Activated T-cell treated with anti-CD3 and anti-CD28 coated beads for 1 hour (primary cell): ENCODE measurements at places on chromosomes 2 and 18.

DNA sequence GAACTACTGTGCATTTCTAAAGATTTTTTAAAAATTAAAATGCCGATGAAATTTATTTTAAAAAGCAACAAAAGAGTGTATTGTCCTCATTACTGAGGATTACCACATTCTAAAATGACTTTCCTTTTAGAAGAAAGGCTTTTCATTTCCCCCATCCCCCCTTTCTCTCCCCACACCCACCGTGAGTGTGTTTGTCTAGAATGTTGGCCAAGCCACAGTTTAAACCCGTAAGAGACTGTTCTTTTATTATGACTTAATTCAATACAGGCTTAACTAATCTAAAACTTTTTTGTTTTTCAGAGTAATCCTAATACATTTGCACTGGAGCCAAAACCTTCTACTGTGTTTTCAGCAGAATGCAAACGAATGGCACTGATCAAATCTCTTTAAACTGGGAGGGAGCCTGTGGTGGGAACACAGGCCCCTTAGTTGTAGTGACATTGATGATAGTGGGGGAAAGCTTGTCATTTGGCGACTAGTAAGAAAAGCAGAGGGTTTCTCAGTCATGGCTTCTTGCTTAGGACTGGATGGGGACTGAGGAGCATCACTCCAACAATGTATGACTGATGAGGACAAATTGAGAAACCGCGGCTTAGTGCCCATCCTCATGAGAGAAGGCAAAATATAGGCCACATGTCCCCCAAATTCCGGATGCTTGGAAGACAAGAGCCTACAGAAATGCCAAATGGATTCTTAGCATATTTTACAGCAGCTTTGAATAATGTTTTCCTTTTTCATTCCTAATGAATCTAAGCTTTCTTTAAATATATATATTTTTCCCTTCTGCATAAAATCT, 154.0 kb upstream of the SMIM21 start:
- DNase-seq = no peak

DNA sequence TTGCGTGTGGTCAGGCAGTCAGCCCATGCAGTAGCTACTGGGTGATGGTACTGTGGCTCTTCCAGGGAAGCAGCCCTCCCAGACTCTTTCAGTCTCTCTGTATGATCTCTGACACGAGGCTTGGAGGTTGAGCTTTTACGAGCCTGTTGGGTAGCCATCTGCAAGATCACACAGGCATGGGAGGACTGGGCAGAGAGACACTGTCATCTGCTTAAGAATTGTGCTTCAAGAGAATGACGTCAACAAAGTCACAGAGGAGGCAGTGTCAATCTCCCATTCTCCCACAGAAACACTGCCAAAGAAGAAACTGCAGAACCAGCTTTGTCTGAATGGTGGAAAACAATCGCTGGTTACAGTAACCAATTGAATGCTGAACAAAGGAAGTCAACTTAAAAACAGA, 78.4 kb upstream of the MC2R start:
- no peak for DNase-seq

DNA sequence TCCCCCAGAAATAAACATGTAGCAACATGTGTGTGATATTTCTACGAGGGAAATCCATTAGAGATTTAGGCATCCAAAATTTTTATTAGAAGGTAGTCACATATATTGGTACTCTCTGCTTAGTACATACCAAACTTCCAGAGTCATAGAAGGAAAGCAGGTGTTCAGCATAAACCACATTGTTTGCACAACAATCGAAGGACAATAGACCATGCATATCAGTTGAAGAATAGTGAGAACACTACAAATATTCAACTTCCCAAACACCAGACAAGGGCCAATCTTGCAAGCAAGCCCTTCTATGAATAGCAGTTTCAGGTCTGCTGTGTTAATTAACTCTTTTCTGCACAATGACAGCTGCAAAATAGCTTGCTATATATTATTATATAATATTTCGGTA, 702.2 kb downstream of the ERBB4 start:
- no peak for DNase-seq

DNA sequence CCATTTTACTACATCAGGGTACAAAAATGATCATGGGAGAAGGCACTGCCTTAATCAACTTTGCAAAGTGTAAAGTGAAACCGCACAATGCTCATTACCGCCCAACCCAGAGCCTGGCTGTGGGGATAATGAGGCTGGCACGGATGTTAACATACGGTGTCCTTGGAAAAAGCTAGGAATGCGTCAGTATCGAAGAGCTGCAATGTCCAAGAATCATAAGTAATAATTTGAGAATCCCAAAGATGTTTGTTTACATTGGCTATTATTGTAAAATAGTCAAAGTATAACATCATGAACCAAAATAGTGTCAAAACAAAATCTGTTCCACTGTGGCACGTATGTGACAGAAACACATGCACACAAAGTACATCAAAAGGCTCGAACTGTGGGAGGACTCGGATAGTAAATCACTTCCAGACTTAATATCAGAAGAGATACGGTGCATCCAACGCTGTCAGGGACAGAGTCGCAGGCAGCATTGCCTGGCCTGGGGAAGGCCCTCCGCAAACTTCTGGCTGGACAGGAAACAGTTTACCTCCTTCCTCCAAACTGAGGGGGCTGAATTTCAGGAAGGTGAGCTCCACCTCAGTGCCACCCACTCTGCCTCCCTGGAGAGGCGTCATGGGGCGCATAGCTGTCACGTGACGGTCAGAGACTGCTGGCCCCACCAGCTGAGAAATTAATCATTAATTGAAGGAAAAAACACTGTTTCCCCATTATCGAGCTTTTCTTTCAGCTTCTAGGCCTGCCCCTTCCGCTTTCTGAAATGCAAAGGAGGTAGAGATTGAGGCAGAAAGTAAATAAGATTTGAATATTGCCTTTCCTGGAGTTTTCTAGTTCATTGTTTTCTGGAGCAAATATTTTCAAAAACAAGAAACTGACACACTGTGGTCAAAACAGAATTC, 1.8 kb upstream of the ID2 start:
- no peak for DNase-seq

DNA sequence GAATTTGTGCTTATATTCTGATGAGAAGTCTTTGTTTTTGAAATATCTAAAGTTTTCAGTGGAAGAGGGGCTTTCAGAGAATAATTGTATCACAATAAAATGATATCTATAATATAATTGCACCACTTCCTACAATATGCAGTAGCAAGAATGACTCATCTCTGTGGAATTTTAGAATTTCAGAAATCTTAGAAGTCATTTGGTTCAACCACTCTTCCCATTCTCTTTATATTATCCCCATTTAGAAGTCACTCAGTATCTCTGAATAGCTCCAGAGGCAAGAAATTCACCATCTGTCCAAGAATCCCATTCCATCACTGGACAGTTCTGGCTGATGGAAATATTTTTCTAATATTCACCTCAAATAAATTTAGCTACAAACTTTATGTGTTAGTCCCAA, 59.3 kb upstream of the CCDC68 start:
- DNase-seq = no peak

GRCh38 chr2:151802315-151802714, 25.9 kb downstream of the ARL5A start:
- no peak for DNase-seq

- DNase-seq = no peak
These were observed 25.6 kb upstream of the ATIC start for GRCh38 chr2:215286309-215286708.

DNA sequence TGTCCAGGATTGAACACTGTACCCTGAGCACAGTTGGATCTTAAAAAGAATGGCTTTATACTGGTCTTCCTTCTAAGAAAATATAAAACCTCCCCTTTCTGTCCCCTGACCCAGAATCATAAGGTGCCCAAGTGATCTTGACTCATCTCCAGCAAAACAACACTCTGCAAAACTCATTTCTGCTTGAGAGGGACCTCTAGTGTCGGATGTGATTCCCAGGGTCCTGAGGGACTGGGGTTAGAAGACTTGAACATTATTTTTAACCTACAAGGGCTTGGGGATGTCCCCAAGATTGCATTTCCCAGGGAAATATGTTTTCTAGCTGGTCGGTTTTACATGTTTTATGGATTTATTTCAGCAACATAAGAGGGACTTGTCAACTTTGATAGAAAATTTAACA, 1318.5 kb upstream of the CELF4 start:
- DNase-seq = no peak

GRCh38 chr2:85761512-85761944, 7.7 kb downstream of the ATOH8 start:
- DNase-seq = no peak

- no peak for DNase-seq
These were observed 171.6 kb downstream of the FIGN start for GRCh38 chr2:163564236-163564635.

- no peak for DNase-seq
These were observed 1.7 kb downstream of the D2HGDH start for GRCh38 chr2:241736111-241736510.

- DNase-seq = no peak
These were observed 199.2 kb downstream of the TFCP2L1 start for GRCh38 chr2:121085801-121086200.

GRCh38 chr2:39513641-39514094, 76.6 kb upstream of the MAP4K3 start:
- DNase-seq = no peak

- no peak for DNase-seq
These were observed 57.2 kb downstream of the RTP5 start for GRCh38 chr2:241926541-241927311.

DNA sequence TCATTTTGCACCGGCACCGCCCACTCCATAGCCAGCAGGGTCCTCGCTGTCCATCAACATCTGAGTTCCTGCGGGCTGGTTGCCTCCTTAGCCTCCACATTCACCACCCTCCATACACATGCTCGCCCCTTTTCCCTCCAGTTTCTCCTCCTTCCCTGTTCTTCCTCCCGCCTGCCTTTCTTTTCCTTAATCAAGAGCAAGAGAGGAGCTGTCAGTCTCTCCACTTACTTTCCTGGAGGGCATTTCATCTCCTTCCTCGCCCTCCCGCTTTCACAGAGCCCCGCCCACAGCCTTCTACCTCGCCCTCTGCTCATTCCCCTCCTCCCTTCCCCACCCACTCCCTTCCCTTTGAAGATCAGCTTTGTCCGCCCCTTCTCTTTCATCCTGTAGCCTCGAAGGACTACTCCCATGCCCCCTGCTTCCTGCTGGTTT, 13.8 kb upstream of the ZBTB7C start:
- no peak for DNase-seq

DNA sequence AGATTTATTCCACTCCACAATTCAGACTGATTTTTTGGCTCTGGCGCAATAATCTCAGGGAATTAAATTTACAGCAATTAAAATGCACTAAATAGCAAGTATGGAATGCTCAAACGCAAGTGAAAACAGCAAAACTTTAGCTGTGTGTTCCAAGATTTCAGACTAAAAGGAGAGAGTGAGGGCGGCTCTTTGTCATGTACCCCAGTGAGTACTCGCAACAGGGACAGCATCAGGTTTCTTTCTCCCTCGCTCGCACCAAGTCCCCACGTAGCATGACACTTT, 1.1 kb downstream of the ROCK2 start:
- DNase-seq = no peak

DNA sequence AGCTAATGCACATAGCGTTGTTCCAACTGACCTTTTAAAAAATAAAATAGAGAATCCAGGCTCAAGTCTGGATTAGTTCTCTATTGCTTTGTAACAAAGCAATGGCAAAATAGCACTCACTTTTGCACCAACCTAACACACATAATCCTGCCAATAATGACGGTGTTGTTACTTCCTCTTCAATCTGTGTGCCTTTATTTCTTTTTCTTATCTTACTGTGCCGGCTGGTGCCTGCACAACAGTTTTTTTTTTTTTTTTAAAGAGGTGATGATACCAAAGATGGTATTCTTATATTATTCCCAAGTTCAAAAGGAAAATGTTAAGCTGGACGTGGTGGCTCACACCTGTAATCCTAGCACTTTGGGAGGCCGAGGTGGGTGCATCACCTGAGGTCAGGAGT, 3.4 kb downstream of the PLB1 start:
- no peak for DNase-seq

DNA sequence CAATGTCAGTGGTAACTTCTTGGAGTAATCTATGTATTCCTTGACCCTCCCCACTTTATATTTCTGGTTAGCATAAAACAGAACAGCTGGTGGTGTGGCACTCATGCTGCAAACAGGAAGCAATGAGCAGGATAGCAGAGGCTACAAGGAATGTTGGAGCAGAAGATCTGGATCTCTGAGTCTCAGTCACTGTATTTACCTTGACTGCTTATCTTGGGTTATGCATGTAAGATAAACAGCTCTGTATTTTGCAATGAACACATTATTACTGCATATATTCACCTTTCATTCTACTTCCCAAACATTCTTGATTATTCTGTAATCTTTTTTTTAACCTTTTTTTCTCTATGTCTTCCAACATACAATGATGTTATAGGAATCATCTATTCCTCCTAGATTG, 977.9 kb upstream of the CNTNAP5 start:
- DNase-seq = no peak

GRCh38 chr2:56185582-56186046, 1.8 kb downstream of the CCDC85A start:
- DNase-seq = no peak

DNA sequence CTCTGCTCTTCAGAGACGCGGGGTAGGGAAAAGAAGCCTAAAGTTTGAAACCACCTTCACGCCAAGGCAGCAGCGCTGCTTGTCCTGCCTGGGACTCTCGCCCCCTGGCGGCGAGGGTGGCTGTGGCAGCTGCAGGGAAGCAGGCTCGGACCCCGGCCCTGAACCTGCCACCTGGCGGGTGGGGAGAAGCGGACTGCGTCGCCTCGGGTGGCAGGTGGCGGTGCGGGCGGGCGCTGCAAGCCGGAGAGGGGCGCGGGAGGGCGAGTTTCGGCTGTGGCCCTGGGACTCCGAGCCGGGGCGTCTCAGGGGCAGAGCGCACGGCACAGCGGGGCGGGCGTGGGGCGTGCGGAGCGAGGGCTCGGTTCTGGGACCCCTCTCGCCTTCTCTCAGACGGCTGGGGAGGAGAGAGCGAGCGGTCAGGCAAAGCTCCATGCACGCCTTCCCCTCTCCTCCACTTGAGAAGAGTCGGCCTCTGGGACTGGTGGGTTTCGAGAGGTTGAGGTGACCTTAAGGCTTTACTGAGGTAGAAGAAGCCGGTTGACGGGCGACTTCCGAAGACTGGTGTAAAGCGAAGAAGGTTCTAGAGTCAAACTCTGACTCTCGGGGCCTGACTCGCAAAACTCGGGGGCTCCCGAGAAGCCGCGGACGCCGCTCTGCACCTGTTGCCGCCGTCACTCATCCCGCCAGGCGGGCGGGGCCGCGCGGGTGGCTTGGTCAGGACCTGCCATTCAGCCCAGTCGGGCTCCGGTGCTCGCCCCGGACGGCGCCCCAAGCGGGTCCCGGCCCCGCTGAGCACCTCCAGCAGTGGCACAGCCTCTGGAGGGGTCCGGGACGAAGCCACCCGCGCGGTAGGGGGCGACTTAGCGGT, 1.1 kb upstream of the BOLL start:
- DNase-seq = peak; percentile 30

- no peak for DNase-seq
These were observed 71.2 kb downstream of the FIGN start for GRCh38 chr2:163664610-163665009.

GRCh38 chr2:141348481-141348880, 782.3 kb downstream of the LRP1B start:
- DNase-seq = no peak

GRCh38 chr2:64177315-64177714, 33.1 kb upstream of the PELI1 start:
- no peak for DNase-seq

- no peak for DNase-seq
These were observed 36.6 kb downstream of the UPP2 start for GRCh38 chr2:158138255-158138654.
